Left forelimb (tissue), 1 donor: ENCODE measurements at places on chromosomes 4 and X.

DNA sequence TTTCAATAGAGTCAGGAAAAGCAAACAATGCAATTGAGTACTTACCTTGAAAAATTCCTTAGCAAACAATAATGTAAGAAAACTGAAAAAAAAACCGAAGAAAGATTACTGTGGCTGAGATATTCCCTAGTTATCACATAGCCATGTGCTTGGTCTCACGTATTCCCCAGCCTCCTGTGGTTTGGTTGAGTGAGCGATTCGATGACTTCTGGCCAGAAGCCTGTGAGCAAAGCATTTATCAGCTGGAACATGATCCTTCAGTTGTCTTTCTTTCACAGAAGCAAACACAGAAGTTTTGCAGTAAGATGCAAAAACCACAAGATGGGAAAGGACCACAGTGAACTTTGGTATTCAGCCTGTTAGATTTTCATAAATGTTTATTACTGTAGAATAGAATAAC lies 1754.3 kb upstream of the AGA start:
- no peak for DNase-seq

- DNase-seq: no peak
These were observed 360.4 kb downstream of the RAPGEF2 start for GRCh38 chr4:159463235-159463634.

GRCh38 chrX:45306794-45307193 lies 106.1 kb upstream of the DIPK2B start:
- DNase-seq: no peak

DNA sequence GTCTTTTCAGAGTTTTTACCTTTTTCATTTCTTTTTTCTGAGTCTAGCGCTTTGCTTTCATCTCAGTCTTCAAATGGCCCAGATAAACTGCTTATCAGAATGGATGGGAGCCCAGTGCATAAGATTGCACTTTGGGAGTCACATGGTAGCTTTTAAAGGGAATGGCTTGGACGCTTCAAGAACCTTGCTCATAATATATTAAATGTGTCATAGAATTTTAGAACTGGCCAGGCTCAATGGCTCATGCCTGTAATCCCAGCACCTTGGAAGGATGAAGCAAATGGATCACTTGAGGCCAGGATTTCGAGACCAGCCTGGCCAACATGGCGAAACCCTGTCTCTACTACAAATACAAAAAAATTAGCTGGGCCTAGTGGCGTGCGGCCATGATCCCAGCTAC lies 68.4 kb downstream of the HMGB2 start:
- DNase-seq: no peak

DNA sequence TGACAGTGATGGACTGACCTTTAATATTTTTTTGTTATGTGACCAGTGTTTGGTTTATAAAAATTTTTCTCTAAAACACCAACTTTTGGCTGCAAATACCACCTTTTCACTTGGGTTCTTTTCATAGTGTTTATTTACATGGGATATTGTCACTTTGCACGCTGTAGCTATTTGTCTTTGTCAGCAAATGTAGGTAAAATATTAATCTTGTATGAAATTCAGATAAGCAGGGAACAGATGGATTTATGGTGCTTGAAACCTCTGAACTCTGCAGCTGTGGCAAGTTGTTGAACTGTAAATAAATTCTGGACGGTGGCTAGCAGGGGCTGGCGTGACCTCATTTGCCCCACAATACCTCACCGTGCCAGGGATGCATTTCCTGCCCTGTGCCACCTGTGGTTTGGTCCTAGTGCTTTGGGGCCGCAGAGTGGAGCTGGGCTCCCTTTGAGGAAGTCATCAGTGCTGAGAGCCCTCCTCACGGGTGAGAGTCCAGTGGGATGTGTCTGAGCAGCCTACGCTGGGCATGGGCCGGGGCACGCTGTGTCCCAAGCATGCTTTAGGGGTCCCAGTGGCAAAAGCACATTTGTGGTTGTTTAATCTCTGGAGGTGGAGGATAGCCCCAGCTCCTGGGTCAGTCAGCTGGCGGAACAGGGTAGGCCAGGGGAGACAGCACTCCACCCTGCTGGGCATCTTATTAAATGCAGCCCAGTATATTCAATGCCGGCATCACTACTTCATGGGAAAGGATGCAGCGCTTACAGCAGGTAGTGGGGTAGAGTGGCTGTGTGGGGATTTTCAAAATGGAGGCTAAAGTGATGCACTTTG lies 108.6 kb downstream of the TBL1X start:
- no peak for DNase-seq

- no peak for DNase-seq
These were observed 237.8 kb upstream of the ANXA3 start for GRCh38 chr4:78313754-78314120.

DNA sequence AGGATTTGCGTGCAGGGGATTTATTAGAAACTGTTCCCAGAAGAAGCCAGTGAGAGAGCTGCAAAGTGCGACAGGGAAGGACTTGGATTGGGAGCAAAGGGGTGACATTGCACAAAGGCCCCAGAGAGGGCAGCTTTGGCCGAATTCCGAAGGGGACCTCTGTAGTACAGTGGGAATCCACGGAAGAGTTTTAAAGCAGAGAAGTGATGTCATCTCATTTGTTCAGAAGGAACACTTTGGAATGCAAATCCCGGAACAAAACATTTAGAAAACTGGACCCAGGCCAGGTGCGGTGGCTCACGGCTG lies 71.7 kb downstream of the FAM184B start:
- no peak for DNase-seq

DNA sequence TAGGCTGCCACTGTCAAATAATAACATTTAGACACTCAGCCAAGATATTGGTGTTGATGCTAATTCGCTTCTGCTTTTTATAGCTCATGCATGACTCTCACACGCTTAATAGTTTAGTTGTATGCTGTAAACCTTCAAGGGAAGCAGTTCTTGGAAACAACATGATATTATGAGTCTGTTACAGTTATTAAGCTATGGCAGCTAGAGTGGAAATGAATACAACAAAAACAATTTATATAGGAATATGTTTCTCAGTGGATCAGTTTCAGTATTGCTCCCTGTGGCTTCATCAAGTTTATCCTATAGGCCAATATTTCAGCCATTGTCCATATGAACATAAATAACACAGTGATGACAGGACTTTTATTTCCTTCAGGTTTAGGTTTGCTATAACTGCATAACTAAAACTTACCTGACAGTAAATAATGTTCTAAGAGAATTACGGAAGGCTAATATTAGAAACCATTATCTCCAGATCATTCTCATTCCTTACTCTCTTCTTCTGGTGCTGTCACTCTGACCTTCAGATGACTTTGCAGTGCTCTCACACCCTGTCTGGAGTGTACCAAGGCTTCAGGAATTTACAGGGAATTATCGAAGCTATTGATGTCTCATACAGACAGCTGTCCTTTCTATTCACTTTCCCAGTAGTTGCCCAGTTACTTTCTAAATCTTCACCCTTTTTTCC lies 555.0 kb downstream of the ANKRD50 start:
- DNase-seq: no peak

- no peak for DNase-seq
These were observed 114.6 kb downstream of the UBE2K start for GRCh38 chr4:39812500-39812899.

DNA sequence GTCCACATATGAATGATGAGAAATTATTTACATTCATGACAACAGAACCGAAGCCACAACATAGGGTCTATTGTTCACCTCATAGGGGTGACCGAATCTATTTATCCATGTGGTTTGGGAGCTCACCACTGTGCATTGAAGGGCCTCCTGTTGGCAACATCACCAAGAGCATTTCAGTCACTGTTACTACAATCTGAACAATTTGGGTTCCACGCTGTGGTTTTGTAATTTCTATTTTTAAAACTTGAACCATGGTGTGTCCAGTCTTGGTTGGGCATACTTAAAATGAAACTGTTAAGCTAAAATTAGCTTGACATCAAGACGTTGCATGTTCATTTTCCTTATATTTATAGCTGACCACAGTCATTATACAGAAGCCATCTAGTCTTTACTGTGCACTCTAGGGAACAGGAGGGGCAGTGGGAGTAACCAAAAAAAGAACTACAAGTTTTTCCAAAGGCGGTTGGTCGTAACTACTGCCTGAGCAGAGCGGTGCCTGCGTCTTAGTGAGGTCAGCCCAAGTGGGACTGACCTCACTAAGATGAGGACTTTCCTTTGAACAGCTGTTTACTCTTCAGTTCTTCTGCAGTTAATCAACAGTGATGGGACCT lies 192.1 kb downstream of the SPRY1 start:
- DNase-seq: no peak

DNA sequence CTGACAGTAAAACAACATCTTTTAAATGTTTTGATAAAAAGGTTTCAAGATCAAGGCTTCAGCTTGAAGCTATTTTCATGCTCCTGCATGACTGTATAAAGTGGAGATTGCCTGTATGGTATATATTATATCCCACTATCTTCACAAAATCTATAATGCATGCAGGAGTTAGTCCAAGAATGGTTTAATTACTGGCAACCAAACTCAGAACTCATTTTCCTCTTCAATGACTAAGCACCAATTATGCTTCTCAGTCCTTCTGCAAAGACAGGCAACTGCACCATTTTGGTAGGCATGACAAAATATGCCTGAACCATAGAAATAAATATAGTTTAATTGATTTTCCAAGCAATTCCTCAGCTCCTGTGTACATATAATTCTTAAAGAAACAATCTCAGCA lies 54.5 kb downstream of the NPY5R start:
- DNase-seq: no peak

DNA sequence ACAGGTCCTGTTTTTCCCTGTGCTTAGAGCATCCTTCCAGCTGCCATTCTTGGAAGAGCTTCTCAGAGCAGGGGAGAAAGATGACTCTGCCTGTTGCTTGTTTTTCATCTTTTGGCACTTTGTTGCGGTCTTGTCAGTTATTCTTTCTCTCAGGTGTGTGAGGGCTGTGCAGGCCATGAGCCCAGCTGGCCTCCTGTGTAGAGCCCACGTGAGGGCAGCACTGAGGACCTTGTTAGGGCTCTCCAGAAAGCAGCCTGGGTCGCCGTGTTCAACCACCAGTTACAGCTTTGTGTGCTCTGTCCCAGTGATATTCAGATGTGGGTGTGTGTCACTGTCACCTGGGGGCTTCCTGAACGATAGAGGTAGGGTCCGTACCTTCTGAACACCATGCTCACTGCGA lies 52.8 kb downstream of the NOP14 start:
- DNase-seq: no peak

GRCh38 chr4:87657525-87657924 lies 7.4 kb downstream of the DMP1 start:
- DNase-seq: no peak

GRCh38 chr4:5435823-5436222 lies 272.5 kb downstream of the EVC2 start:
- DNase-seq: no peak

GRCh38 chrX:44474410-44474809 lies 68.2 kb downstream of the FUNDC1 start:
- no peak for DNase-seq

- no peak for DNase-seq
These were observed 1017.6 kb upstream of the HS3ST1 start for GRCh38 chr4:12446256-12446655.

DNA sequence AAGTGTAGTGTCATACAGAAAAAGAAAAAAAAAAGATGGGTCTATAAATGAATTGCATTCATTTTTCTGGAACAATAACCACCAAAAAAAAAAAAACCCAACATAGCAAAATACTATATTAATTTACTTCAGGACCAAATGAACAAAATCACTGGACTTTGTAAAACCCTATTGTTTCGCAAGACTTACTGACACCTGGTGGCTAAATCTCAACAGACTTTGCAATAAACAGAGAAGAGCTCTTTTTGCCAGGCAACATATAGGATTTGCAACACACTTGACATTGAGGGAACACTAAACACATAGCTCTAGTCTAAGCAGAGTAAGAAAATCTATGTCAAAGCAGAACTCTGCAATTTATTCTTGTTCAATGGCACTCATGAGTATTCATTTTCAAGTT lies 990.2 kb downstream of the STPG2 start:
- no peak for DNase-seq

DNA sequence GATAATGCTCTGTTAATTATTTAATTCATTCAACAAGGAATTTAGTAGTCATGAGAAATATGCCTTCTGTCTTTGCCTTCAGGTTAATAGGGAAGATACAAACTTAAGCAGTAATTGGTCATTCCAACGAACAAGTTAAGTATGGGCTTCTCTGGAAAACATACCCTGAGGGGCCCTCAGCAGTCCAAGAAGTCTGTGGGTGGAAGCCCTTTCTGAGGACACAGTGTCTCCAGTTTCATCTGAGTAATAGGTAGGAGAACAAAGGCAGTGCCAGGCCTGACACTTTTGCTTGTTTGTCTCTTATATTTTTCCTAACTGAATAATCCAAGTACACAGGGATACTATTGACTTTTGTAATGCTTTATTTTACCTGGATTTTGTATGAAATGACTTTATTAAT lies 262.5 kb downstream of the FBXW7 start:
- DNase-seq: no peak

DNA sequence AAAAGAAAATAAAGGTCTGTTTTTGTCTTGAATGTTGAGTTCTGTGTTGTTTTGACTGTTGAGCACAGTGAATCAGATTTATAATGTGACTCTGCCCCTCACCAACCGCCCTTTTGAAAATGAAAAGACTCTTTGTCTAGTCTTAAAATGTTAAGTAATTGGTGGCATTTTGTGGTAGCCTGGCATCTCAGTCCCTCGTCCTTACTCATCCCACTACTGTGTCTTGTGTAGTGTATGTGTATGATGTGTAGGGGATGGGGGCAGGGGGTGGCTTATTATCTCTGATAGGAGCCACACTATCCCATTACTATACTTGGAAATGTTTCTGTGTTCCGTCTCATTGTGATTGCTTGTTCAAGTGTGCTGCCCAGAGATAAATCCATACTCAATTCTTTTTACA lies 12.2 kb downstream of the KLHL34 start:
- DNase-seq: no peak

- DNase-seq: no peak
These were observed 11.3 kb upstream of the SLC25A6 start for GRCh38 chrX:1403228-1403627.

GRCh38 chr4:137775701-137776100 lies 243.4 kb upstream of the PCDH18 start:
- no peak for DNase-seq

- DNase-seq: no peak
These were observed 27.8 kb downstream of the USP38 start for GRCh38 chr4:143212566-143212965.

- no peak for DNase-seq
These were observed 86.5 kb upstream of the CBLL2 start for GRCh38 chrX:22186165-22186564.

GRCh38 chr4:94530073-94530472 lies 78.3 kb downstream of the PDLIM5 start:
- DNase-seq: no peak

DNA sequence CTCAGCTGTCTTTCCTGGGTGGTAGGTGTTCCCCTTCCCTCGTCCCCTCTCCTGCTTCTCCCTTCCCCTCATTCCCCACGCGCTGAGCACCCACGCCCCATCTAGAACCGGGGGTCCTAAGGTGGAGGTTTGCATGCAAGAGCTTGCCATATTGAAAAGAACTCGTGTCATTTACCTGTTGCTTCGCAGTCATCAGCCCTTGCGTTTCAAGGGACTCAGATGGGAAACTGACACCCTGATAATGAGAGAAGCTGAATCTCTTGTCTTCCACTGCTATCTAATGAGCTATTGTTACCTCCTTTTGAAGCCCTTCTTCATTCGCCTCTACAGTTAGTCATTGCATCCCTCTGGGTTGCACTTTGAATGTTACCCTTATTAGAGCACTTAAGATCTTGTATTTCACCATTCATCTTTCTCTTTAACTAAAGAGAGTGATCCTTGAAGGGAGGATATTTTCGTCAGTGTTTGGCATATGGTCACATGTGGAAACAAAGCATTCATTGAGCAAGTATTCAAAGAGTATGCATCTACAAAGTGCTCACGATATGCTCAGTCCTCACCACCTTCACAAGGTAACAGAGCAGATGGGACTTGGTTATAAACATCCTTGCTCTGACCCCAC lies 25.7 kb downstream of the ARL9 start:
- no peak for DNase-seq

GRCh38 chr4:4542774-4543485 lies 1.1 kb upstream of the STX18 start:
- DNase-seq: no peak
